ENCODE measurements at places on chromosomes 4 and X.

- DNase-seq: no peak
These were observed 1238.9 kb downstream of the ADGRL3 start for GRCh38 chr4:62439051-62439450.

GRCh38 chrX:76228499-76228898 is 55.6 kb downstream of the PBDC1 start:
- no peak for DNase-seq

DNA sequence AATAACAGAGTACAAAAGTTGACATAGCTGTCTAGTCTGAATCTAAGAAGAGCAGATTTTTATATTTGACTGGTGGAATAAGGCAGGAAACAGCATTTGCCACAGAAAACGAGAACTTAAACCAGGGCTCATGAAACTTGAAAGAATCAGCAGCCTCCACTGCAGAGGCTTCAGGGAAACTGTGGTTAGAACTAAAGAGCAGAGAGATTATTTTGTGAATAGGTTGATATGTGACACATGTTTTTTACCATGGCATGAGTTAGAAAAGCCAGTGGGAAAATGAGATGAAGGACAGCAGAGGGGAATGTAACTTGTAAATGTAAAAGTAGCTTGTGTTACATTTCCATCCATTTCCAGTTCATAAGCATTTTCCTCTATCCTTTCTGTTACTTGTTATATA is 63.7 kb upstream of the CAMK2D start:
- DNase-seq: no peak

GRCh38 chr4:142347241-142347640 is 498.9 kb downstream of the INPP4B start:
- no peak for DNase-seq

GRCh38 chr4:128855621-128856020 is 46.1 kb downstream of the JADE1 start:
- no peak for DNase-seq

- no peak for DNase-seq
These were observed 54.2 kb downstream of the PLAC1 start for GRCh38 chrX:134603806-134604700.

DNA sequence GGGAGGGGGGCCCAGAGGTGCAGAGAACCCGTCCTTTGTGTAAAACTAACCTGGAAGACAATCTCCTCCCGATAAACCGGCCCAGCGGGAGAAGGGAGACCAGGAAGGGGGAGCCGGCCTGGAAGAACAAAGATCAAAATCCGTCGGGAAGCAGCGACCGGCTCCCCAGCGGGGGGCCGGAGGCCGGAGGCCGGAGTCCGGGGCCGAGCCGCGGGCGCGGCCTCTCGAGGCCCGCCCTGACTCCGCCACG is 552 bp downstream of the ZDHHC9 start:
- no peak for DNase-seq

- DNase-seq: no peak
These were observed 228.7 kb downstream of the PRDM5 start for GRCh38 chr4:120693816-120694215.

DNA sequence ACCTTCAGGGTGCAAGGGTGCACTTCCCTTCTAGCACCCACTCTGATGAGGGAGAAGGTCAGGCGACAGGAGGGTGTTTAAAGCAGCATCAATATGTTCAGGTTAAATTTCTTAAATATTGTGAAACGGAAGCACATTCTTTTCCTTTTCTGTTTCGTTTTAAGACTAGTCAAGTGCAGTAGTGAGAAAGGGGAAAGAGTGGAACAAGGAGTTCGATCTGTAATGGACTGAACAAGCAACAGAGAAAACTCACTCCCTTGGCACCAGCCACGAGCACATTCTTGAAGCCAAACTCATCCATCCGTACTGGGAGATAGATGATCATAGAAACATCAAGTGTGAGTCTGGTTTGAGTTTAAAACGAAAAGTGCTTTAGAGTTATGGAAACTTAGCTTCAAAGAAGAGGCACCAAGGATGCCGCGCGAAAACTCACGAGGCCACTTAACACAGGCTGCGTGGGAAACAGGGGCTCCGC is 815 bp downstream of the FAM53A start:
- DNase-seq: no peak

- no peak for DNase-seq
These were observed 101.6 kb downstream of the CLNK start for GRCh38 chr4:10582951-10583350.

DNA sequence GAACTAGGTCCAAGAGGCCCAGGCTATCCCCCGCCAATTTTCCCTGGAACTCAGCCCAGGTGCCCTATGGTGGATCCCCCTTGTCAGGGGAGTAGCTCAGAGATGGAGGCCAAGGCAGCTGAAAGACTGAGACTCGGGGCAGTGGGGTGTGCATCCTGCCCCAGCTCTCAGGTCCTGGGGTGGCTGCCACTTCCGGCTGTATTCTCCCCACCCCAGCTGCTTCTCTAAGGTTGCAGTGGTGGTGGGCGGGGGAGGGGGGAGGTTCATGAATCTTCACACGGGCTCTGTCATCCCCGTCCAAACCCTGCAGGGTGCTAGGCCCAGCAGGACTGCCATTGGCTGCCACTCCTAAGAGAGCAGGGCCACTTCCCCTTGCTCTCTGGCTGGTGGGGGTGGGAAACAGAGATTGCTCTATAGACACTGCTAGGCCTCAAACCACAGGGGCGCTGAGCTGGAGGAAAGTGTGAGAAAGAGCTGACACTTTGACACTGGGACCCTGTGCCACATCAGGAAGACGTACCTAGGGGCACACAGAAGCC is 1.5 kb downstream of the SASH3 start:
- DNase-seq: no peak

DNA sequence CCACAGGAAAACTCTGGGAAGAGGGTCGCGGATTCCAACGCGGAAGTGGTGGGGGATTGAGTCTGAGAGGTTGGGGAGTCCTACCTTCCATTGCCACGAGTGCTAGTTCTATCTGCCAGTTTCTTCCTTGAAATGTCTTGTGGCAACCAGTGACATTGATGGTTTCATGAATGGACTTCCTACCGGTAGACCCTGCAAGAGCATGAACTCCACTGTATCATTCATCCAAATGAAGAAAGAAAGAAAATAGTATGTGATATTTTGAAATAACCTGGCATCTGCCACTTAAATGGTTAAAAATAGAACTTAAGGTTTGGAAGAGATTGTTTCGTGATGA is 1.1 kb upstream of the SLC10A7 start:
- no peak for DNase-seq

DNA sequence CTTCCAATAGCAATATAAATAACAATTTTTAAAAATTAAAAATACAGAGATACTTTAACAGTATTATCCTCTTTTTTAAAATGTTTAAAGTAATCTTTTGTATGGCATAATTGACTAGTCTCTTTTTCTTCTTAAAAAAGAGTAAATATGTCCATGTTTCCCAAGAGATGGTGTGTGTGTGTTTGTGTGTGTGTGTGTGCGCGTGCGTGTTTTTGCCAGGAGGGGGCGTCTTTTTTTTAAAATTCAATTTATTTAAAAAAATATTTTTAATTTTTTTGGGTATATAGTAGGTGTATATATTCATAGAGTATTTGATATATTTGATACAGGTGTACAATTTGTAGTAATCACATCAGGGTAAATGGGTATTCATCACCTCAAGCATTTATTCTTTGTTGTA is 1073.7 kb downstream of the PCDH7 start:
- no peak for DNase-seq

DNA sequence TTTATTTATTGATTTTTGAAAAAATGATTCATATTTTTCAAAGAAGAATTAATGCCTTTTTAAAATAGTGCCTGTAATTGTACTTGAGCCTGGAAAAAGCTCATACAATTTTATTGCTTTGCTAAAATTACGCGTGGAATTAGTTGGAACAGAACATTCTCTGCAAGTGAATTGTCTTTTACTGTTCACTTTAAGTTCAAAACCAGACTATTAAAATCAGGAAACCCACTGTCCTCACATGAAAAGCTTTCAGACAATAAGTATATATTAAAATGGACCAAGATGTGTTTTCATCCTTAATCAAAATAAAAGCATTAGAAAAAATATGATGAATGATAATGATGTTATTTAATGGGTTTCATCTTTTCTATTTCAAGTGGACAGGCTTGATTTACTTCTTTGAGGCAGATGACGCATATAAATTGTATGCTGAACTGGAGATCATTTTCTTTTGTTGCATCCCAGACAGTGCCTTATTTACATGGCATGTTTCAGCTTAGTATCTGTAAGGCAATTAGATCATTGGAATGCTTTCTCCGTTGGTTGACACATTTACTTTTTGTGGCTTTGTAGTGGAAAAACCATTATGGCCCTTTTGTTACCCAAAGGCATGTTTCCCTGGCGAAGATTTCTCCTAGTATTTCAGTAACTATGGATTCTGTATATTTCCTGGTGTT is 299.0 kb upstream of the MAGEC2 start:
- DNase-seq: no peak

- no peak for DNase-seq
These were observed 231.8 kb downstream of the BANK1 start for GRCh38 chr4:102022343-102022742.

- no peak for DNase-seq
These were observed 27.5 kb downstream of the GPR143 start for GRCh38 chrX:9738151-9738550.

- DNase-seq: no peak
These were observed 10.8 kb upstream of the CRLF2 start for GRCh38 chrX:1223242-1223600.

GRCh38 chr4:76386566-76387305 is 34.2 kb downstream of the CCDC158 start:
- DNase-seq: no peak

All from prostate gland (tissue), 2 donors.